GM23248 (cell line): ENCODE measurements at places on chromosomes 5 and 9. TPM values are rescaled to one million over a fixed set of nuclear protein-coding genes. Genes with fewer than 3 reads are reported as not detected.

GRCh38 chr5:121757753-121758152 is 93.9 kb upstream of the FTMT start:
- DNase-seq, result no peak

- DNase-seq, result no peak
These were observed 40.2 kb upstream of the TYRP1 start for GRCh38 chr9:12652973-12653372.

GRCh38 chr5:9376363-9377117 is 169.3 kb downstream of the SEMA5A start:
- peak; percentile 52 for DNase-seq

- no peak for DNase-seq
These were observed 619.4 kb downstream of the SLCO4C1 start for GRCh38 chr5:101676646-101677045.

GRCh38 chr5:141434006-141434405 is 3.7 kb downstream of the PCDHGA12 start:
- peak; percentile 71 for DNase-seq

GRCh38 chr9:123400926-123401503 is 45.0 kb downstream of the CRB2 start:
- DNase-seq, result peak; percentile 8

DNA sequence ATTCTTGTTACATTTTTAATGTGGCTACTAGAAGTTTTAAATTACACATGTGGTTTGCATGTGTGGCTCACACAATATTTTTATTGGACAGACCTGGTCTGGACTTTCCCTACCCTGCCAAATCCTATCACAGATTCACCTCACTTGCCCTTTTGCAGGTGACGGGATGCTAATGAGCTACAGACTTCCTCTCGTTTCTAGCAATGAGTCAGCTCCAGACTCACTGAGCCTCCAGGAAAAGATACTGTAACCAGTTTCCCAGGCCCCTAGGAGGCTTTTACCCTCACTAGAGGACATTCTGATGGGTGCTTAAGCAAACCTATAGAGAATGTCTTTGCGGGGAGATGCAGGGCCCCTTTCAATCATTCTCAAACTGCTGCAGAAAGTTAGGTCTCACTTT is 135.4 kb downstream of the WDR41 start:
- DNase-seq, result peak; percentile 59

GRCh38 chr5:149667084-149667828 is 62.9 kb upstream of the PPARGC1B start:
- DNase-seq, result peak; percentile 27

GRCh38 chr5:76325876-76326491 is 77.1 kb upstream of the IQGAP2 start:
- no peak for DNase-seq

GRCh38 chr9:130770679-130771442 is 64.2 kb upstream of the ABL1 start:
- peak; percentile 76 for DNase-seq

- DNase-seq, result no peak
These were observed 10.4 kb downstream of the KIF12 start for GRCh38 chr9:114088571-114089170.

DNA sequence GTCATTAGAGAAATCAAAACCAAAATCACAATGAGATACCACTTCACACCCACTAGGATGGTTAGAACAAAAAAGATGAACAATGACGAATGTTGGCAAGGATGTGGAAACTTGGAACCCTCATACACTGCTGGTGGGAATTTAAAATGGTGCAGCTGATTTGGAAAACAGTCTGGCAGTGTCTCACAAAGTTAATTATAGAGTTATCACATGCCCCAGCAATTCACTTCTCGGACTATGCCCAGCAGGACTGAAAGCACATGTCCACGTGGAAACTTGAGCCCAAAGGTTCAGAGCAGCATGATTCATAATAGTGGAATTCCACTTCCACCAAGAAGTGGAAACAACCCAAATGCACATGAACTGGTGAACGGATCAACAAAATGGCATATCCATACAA is 85.0 kb upstream of the HRH2 start:
- DNase-seq, result peak; percentile 12

GRCh38 chr5:15440434-15440833 is 59.5 kb upstream of the FBXL7 start:
- DNase-seq, result no peak

DNA sequence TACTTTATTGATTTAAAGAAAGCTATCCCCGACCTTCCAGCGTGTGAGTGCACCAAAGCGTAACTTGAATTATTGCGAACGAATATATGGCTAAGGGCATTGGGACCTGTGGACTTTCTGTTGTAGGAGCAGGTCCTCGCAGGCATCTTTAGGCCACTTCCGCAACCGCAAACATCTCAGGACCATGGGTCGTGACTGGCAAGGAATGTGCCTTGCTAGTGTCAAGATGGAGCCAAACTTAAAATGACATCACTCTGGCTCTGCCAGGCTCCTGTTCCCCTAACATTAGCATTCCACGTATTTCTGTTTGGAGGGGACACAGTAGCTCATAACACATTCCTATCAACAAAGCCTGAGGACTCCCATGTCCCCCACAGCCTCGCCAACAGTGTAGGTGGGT is 44.1 kb upstream of the OLFM1 start:
- no peak for DNase-seq

DNA sequence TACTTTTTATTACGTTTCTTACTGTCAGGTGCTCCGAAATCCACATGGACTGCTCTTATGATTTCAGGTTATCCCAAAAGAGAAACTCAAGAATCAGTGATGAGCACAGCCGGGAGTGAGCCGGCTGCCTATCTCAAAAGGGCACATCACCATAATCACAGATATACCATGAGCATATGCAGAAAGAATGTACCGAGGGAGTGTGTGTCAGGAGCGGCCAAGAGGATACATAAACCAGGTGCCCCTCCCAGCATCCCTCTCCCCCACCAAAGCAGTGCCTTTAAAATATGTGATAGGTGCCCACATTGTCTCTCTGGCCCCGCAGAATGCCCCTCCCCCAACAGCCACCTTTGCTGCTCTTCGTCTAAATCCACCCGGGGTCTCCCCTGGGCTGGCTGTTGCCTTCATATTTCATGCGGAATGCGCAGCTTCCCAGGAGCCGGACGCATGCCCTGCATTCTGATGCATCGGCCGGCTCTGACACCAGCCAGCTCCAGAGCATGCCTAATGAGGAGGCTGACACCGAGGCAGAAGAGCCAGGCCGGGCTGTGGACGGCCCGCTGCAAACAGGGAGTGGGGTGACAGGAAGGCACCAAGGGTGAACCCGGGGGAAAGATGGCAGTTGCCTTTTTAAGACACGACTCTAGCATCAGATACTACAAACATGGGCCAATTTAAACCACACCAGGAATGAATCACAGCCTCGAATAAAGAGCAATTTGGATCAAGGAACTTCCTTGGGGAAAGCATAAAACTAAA is 652.3 kb downstream of the BNC2 start:
- DNase-seq, result peak; percentile 43

GRCh38 chr9:19298436-19299000 is 68.0 kb downstream of the DENND4C start:
- DNase-seq, result no peak

DNA sequence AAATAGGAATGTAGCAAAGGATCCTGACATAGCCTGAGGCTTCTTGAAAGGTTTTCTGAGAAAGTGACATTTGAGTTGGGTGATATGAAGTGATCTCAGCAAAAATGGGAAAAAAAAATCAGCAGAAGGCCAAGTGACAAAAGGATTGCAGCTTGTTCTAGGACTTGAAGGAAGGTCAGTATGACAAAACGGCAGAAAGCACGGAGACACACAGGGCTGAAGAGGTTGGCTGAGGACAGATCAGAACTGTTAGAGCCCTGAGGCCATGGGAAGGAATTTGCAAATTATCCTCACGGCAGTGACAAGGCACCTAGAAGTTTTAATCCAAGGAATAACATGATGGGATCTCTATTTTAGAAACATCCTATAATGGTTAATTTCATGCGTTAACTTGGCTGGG is 31.0 kb downstream of the TRIM32 start:
- no peak for DNase-seq

DNA sequence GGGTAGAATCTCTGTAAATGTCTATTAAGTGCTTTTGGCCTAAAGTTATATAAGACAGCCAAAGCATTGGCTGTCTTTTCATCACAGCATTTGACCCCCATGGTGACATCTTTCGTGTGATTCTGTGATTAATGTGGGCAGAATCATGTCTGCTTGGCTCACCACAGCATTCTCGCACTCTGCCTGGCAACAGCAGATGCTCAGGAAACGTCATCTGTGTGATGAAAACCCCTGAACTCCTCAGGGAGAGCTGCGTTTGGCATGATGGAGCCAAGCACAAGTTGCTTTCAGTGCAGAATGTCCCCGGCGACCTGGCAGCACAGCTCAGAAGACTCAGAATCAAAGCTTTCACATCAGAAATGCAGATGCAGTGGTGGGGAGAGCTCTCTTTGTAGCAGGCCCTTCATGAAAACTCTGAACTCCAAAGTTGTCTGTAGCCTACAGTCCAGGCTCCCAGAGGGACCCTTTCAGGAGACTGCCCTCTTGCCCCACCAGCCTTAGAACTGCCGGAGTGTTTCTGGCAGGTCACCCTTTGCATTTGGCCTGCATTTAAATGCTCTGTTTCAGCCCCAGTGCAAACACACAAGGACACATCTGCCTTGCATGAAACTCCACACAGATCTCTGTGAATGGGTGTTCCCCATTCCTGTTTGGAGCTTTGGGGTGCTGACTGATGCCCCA is 155.6 kb upstream of the PANK3 start:
- DNase-seq, result peak; percentile 88

- DNase-seq, result no peak
These were observed 72.1 kb upstream of the SLC28A3 start for GRCh38 chr9:84412654-84413053.

DNA sequence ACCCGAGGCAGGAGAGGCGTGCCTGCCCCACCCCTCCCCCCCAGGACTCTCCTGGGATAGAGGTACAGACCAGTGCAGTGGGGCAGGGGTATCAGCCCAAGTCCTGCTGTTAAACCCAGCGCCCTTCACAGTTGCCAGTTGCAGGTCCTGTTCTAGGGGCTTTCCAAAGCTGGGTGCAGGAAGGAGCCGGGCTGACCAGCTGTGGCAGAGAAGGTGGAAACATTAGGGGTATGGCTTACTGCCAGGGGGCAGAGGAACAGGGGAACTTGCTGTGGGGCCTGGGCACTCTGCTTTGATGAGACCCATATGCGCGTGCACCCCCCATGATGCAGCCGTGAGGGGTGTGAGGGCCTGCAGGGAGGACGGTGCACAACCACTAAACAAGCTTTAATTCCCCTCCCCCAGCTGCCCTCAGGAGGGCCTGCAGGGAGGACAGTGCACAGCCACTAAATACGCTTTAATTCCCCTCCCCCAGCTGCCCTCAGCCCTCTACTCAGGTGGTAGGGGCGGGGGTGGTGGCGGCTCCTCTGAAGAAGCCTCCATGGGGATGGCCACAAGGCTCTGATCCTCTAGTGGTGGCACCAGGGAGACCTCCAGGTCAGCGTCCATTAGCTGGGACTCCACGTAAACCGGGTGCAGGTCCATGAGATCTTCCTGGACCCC is 766 bp upstream of the LRRC26 start:
- no peak for DNase-seq

DNA sequence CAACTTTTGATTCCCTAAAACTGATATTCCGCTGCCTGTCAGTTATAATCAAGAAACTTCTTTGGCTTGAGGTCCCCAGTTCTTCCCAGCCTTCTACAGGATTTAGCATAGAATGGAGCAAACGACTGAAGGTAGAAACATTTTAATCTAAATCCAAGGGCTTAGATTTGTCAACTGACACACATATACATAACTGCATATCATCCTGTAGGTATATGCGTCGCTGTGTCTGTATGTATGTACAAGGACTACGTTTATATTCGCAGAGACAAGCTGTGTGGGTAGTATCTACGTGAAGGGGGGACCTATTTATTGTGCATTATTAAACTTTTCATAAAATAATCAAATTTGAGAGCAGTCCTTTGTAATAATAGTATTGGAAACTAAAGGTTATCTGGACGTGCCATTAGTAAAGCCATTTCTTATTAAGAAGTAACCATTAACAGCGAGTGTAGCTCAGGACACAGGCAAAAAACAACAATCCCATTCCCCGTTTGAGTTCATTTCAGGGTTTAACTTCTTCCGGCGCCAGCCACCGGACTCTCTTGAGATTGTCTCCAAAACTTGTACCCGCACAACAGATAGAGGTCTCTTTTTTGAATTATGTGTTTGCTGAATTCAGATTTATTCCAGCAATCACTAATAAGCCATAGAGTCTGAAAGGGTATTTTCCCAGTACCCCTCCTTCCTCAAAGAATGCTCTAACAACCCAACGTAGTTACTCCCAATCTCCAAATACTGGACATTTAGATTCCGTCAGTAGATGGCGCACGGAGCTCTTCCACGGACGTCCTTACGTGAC is 2.1 kb upstream of the MLLT3 start:
- peak; percentile 83 for DNase-seq

- DNase-seq, result peak; percentile 36
These were observed 76.3 kb downstream of the EFNA5 start for GRCh38 chr5:107594253-107595045.

CMBL gene
- total RNA-seq, result 4.0 and 4.2 TPM in 2 replicates

CNTNAP3B gene
- total RNA-seq, result not detected in 2 replicates

SLC9A3 gene
- 1.7 and 2.8 TPM in 2 replicates for total RNA-seq

NR5A1 gene
- not detected in 2 replicates for total RNA-seq

CHSY3 gene
- 2.4 and 4.2 TPM in 2 replicates for total RNA-seq

SCGB3A2 gene
- not detected in 2 replicates for total RNA-seq

C9orf50 gene
- 0.32 TPM in 1 of 2 replicates, not detected in the other for total RNA-seq

IL3 gene
- total RNA-seq, result not detected in 2 replicates

CNOT8 gene
- total RNA-seq, result 73.6 and 91.8 TPM in 2 replicates

SPAG8 gene
- 0.76 and 0.97 TPM in 2 replicates for total RNA-seq

PLAC8L1 gene
- total RNA-seq, result 2.3 TPM in 1 of 2 replicates, not detected in the other
